ENCODE measurements at places on chromosomes 7 and 10.

- no peak for DNase-seq
Observed at GRCh38 chr10:119742947-119743648, 17.2 kb downstream of the INPP5F start.

DNA sequence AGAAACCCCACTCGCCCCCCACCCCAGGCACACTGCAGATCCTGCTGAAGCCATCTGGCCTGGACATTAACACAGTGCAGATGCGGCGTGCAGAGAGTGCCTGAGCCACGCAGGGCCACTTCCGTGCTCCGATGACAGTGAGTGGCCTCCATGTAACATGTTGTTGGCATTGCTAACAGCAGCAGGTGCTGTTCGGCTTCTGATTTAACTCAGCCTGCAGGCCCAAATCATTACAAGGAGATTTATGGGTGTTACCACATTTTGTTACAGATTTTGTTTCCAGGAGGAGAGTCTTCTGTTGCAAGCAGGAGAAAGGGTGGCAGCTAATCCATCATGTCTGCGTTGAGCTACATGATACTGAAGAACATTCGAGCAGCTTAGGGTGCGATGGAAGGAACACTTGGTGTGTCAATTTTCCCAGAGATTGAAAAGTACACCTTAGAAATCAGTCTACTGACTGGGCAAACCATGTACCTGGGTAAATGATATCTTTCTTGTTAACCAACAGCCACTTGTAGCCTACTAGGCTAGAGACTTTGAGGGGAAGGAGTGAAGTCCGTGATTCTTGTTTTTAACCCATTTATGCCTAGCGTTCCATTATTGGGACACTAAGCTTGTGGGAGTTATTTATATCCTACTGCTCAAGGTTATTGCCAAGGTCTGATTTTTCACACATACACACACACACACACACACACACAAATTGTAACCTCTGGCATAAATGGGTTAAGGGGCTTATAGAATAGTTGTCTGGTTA is 90.0 kb downstream of the JCAD start:
- DNase-seq: no peak

DNA sequence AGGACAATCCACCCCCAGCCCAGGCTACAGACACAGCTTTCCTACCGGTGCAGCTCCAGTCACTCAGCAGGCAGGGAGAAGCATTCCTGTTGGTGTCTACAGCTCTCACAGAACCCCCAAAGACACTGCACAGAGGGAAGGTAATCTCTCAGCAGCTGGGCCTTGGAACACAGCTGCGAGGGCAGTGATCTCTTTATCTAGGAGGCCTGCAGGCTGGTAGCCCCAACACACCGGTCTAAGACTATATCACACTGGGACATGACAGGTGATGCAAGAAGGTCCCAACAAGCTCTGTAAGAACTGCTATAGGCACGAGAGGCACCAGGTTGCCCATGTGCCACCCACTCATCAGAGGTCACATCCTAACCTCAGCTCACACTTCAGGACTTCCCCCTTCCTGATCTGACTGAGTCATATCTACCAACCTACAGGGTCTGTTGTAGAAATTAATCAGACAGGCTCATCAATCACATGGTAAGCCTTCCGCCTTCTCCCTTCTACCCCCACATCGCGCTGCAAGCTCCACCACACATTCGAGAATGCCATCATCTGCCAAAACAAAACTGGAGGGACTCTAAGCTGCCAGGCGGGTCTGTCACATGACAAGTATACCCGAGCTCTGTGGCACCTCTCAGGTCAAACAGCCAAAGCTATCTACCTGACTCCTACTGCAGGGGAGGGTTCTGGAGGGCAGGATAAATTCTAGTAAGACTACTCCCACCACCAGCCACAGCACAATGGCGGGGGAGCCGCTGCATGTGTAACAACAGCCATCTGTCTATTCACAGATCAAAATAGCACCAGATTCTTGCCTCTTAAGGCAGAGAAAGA is 26.1 kb downstream of the FAM53B start:
- DNase-seq: peak; percentile 89

DNA sequence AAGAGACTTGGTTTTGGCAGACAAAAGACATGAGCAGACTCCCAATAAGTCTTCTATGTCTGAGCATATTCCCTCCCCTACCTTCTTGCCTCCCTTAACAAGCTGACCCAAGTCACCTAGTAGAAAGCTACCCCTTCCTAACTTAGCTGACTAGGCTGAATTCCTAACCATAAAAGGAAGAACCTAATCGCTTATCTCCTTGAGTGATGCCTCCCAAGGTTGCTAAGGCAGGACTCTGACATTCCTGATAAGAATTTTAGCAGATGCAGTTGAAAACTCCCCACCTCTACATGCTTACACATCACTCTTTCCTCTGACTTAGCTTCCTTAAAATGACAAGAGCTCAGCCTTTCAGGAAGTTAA is 704.7 kb upstream of the MBL2 start:
- no peak for DNase-seq

- DNase-seq: no peak
Observed at GRCh38 chr7:81393018-81393417, 376.8 kb downstream of the HGF start.

- DNase-seq: no peak
Observed at GRCh38 chr7:132077971-132078685, 498.1 kb downstream of the PLXNA4 start.

- DNase-seq: no peak
Observed at GRCh38 chr7:44650772-44651171, 44.3 kb downstream of the OGDH start.

- DNase-seq: no peak
Observed at GRCh38 chr7:55130395-55131141, 111.8 kb downstream of the EGFR start.

GRCh38 chr7:121485467-121486243 is 89.5 kb upstream of the FAM3C start:
- no peak for DNase-seq

DNA sequence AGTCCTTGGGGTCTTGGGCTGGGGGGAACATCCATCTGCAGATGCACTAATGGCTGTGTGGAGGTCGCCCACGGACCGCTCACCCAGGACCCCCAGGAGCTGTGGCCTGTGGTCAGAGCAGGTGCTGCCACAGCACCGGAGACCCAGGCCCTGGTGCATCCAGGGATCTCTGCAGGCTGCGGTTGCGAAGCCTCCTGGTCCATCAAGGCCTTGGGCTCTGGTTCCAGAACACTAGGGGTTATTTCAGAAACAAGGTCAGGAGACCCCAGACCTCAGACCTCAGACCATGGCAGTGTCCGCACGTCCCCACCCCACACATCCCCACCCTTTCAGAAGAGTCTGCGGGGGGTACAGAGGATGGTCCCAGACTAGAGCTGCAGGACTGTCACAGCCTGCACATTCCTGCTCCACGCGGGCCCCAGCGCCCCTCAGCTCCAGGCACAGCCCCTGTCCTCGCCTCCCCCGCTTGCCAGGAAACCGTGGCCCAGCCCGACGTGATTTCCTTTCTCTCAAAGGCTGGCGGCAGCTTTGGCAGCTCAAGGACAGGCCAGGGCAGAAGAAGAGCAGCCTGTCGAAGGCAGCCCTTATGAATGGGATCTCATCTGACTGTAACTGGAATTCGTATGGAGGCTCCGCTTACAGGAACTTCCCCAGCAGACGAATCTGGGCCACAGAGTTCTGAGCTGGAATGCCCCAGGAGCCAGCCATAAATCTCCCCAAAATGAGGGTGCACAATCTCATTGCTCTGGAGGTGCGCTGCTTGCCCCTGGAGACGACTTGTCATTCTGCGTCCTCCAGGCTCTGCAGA is 136.2 kb upstream of the RET start:
- no peak for DNase-seq

- no peak for DNase-seq
Observed at GRCh38 chr7:151790830-151791620, 85.9 kb downstream of the PRKAG2 start.

- DNase-seq: no peak
Observed at GRCh38 chr7:151869109-151869428, 7.8 kb downstream of the PRKAG2 start.

DNA sequence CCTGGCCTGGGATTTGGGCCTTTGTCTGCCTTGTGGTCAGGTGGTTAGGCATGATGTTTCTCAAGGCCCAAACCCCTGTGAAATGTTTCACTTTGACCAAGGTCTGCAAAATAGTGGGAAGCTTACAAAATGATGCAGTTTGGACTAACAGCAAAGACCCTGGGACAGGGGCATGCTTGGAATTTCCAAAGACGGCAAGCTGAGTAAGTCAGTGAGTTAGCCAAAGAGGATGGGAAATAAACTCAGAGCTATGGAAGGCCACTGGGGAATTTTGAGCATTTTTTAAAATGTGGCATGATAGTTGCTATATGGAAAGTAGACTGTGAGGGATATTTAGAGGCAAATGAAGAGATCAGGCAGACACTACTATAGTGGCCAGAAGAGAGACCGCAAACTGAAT is 31.6 kb upstream of the PPP1R3C start:
- no peak for DNase-seq

GRCh38 chr10:36499693-36500092 is 625.7 kb upstream of the ANKRD30A start:
- no peak for DNase-seq

- DNase-seq: no peak
Observed at GRCh38 chr7:5212633-5213285, 22.7 kb downstream of the WIPI2 start.

DNA sequence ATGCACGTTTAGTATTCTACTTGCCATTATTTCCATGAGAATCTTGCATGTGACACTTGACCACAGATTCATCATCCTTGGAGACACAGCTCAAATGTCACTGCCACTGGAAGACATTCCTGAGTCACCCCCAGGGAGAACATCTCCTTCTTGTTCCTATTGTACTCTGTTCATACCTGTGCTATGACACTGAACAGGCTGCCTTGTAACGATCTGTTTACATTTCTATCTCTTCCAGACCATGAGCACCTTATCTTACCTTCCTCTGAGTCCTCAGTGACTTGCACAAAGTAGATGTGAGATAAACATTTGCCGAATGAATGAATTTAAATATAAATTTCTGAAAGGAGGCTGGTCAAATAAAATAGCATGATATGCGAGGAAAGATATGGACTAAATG is 331.9 kb upstream of the LRRN3 start:
- no peak for DNase-seq

GRCh38 chr7:150803161-150803860 is 2.7 kb downstream of the TMEM176A start:
- no peak for DNase-seq

All from central memory CD4-positive, alpha-beta T cell (primary cell).